Placental pericyte (primary cell): ENCODE measurements at places on chromosomes 7 and 10. TPM values are rescaled to one million over a fixed set of nuclear protein-coding genes. Genes with fewer than 3 reads are reported as not detected.

Gene GIMAP5
- 0.14 TPM in 1 of 2 replicates, not detected in the other for total RNA-seq

Gene CALHM1
- total RNA-seq, result not detected in 2 replicates

Gene CYP3A7
- 0.44 TPM in 1 of 2 replicates, not detected in the other for total RNA-seq

Gene GPER1
- total RNA-seq, result 3.4 and 4.8 TPM in 2 replicates

Gene SPAM1
- not detected in 2 replicates for total RNA-seq

Gene SPDYE2
- total RNA-seq, result not detected in 2 replicates

Gene C10orf62
- total RNA-seq, result not detected in 2 replicates

Gene CCM2
- total RNA-seq, result 39.2 and 86.3 TPM in 2 replicates
